Testis (tissue), 5 donors: ENCODE measurements at places on chromosomes 7 and 10.

GRCh38 chr10:79250259-79250658 is 97.0 kb upstream of the PPIF start:
- DNase-seq: no peak
- H3K36me3 ChIP-seq: no peaks in the 10 kb centered on the region

DNA sequence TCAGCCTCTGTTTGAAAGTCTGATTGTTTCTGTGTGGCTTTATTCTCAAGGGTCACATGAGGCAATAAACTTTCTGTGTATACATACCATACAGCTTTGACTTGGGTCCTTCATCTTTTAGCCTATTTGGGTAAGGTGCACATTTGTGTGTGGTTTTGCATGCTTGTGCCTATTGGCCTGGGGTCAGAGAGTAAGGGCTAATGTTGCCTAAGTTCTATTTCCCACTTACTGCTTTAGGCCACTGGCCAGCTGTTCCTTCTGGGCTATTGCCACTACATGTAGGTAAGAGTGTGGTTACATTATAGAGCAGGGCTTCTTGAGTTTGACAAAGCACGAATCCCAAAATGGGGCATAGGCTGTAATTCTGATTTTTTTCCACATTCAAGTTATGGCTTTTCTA is 21.8 kb downstream of the BBIP1 start:
- no peak for DNase-seq
- no peak overlapping the region for H3K27ac ChIP-seq
- no peaks in the 10 kb centered on the region for H3K36me3 ChIP-seq
- H3K27me3 ChIP-seq: no peaks in the 10 kb centered on the region
- no peak overlapping the region for H3K4me3 ChIP-seq

DNA sequence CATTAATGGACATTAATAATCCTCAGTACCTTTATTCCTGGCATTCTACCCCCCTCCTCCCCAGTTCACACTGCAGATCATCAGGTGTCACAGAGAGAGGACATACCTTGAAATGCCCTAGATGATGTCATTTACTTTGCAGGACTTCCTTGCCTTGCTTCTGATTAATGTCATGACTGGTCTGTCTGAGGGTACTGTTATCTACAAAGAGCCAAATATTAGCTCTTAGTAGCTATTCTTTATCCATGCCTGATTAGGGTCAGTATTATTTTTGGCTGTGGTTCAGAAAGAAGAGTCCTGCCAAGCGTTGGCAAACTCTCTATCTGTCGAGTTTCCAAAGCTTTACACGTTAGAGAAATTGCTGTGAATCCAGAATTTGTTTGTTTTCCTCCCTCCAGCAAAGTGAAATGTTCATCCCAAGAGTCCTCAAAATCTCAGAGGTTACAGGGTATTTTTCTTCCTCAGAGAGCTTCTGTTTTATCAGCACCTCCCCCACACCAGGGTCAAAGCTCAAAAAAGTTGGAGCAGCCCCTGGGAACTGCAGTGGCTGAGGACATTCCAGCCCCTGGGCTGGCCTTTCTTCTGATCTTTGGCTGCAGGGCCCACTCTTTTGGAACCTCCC is 12.6 kb downstream of the SCD start:
- no peak overlapping the region for H3K4me3 ChIP-seq
- H3K27me3 ChIP-seq: no peaks in the 10 kb centered on the region
- no peaks in the 10 kb centered on the region for H3K36me3 ChIP-seq
- peaks cover 44% of the 10 kb centered on the region for H3K4me1 ChIP-seq
- no peak overlapping the region for H3K27ac ChIP-seq

DNA sequence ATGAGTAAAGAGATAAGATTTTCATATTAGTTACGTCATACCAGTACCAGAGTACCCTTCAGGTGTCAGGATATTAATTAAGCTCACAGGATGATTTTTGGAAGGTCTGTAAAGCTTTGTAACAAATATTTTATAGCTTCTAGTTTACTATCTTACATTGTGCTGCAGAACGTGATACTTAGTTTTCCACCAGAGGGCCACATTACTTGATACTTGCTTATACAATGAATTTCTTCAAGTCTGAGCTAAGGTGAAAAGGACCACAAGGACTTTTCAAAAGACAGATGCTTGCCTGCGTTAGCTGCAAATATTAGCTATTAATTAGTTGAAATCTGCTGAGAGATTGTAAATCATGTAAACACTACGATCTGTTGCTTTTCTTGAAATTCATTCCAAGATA is 12.2 kb downstream of the FOXP2 start:
- DNase-seq: no peak
- H3K27me3 ChIP-seq: no peaks in the 10 kb centered on the region
- H3K4me1 ChIP-seq: no peaks in the 10 kb centered on the region
- no peak overlapping the region for H3K4me3 ChIP-seq
- no peaks in the 10 kb centered on the region for H3K36me3 ChIP-seq

DNA sequence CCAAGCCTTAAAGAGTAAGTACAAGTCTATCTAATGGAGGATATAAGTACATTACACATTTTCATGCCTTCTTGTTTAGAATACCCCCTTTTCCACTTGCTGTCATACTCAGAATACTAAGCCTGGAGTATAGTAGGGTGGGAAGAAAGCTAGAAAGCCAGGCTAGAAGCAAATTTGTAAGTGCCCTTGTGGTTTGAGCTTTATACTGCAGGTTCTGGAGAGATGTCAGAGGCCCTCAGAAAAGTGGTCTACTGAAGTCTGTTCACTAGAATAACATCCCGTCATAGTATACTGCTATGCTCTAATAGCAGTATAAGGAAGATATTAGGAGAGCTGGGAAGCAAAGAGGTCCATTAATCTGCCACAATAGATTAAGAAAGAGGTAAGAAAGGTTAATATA is 62.7 kb downstream of the HPSE2 start:
- no peak overlapping the region for H3K4me3 ChIP-seq
- H3K36me3 ChIP-seq: no peaks in the 10 kb centered on the region
- no peak overlapping the region for H3K27ac ChIP-seq
- H3K4me1 ChIP-seq: no peaks in the 10 kb centered on the region

DNA sequence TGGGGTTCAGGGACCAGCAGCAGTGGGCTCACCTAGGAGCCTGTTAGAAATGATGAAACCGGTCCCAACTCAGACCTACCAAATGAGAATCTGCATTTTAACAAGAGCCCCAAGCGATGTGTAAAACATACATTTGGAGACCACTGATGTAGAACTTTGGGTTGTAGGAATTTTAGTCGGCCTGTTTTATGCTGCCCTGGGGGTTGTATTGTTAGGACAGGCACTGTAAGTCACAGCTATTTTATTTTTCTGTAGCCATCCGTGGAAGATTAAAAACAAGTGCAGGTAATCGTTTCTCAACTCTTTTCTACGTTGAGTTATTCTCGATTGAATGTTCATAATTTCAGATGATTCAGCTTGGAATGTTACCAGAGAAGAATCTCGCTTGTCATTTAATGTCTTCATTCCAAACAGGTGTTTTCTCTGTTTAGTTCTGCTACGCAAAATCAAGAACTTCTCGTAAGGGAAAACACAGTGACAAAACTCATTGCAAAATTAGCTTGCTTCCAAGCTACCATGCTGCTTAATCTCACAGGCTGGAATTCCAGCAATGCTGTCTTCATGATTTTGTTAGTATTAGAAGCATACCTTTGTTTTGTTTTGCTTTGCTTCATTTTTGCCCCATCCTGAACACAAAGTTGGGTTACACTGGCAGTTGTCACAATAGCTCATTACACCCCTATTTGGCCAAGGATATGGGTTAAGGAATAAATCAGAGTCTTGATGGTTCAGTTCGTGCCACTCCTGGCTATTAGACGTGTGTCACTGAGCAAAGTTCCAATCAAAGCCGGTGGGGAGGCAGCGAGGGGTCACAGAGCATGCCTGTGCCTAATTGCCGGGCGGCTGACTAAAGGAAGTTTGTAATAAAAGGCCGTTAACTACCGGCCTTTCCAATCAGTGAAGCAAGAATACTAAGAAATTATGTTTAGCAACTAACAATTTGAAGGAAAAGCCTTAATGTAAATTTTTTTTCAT is 676.9 kb downstream of the GATA3 start:
- no peaks in the 10 kb centered on the region for H3K27me3 ChIP-seq
- H3K27ac ChIP-seq: no peak overlapping the region
- H3K36me3 ChIP-seq: no peaks in the 10 kb centered on the region
- no peak for DNase-seq

DNA sequence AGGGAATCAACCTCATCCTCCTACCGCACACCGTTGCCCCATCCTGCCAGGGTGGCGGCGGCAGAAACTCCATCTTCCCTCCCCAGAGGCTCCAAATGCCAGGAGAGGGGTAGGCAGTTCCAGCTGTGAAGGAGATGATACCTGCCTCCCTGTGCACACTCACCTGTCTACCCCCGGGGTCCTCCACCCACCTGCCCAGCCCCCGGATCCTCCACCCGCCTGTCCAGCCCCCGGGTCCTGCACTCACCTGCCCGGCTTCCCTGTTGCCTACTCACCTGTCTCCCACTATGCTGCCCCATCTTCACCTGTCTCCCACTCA is 13.4 kb upstream of the DNAAF5 start:
- H3K27me3 ChIP-seq: no peaks in the 10 kb centered on the region
- no peak for DNase-seq
- H3K36me3 ChIP-seq: no peaks in the 10 kb centered on the region
- H3K4me1 ChIP-seq: peaks cover 8% of the 10 kb centered on the region

DNA sequence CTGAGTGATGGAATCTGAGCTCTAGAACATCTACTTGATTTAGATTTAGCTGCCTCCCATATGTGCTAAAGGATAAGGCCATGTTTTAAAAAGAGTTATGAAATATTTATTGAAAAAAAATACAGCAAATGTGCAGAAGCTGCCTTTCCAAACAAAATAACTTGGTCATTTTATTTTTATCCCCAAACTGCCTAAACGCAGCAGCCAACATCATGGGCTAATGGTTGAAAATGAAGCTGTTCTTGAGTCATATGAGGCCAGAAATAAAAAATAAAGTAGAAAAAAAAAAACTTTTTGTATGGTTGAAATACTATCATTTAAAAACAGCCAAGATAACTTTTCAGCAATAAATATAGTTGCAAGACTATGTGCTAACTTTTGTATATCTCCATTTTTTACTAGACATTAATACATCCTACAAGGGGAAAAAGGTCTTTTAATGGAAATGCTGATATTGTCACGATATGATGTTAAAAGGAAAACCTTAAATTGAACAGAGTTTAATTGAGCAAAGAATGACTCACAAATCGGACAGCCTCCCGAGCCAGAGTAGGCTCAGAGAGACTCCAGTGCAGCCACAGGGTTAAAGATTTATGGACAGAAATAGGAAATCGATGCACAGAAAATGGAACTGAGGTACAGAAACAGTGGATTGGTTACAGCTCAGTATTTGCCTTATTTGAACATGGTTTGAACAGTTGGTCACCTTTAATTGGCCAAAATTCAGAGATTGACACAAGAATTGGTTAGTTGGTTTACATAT is 305.8 kb downstream of the MDFIC start:
- no peak overlapping the region for H3K4me3 ChIP-seq
- no peak for DNase-seq
- H3K4me1 ChIP-seq: no peaks in the 10 kb centered on the region

DNA sequence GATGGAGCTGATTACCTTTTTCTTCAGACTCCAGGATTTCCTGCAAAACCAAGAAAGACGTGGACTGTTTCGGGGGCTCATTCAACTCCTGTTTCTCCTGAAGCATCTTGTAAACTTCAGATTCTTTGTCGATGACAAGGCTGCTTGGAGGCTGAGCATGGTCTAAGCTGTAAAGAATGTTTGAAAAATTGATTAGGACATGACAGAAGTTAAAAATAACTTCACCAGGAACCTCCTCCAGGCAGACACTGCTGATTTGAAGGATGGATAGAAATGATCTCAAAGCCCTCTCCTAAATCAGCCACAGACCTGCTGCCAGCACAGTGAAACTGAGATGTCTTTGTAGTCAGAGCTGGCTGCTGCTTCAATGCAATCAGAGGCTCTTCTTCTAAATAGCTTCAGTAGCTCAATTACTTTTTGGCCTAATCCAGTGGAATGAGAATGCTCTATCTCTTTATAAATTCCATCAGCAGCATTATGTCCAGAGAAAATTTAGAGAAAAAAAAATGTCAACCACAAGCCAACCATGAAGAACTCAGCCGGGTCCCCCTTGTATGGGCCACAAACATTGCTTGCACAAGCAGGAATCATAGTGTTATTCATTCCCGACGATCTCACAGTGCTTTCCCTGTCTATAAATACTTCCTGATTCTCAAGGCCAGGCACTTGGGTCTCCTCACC is 43.5 kb downstream of the PDLIM1 start:
- H3K4me1 ChIP-seq: peaks cover 7% of the 10 kb centered on the region
- no peaks in the 10 kb centered on the region for H3K27me3 ChIP-seq
- H3K4me3 ChIP-seq: no peak overlapping the region
- H3K27ac ChIP-seq: no peak overlapping the region
- H3K36me3 ChIP-seq: no peaks in the 10 kb centered on the region

DNA sequence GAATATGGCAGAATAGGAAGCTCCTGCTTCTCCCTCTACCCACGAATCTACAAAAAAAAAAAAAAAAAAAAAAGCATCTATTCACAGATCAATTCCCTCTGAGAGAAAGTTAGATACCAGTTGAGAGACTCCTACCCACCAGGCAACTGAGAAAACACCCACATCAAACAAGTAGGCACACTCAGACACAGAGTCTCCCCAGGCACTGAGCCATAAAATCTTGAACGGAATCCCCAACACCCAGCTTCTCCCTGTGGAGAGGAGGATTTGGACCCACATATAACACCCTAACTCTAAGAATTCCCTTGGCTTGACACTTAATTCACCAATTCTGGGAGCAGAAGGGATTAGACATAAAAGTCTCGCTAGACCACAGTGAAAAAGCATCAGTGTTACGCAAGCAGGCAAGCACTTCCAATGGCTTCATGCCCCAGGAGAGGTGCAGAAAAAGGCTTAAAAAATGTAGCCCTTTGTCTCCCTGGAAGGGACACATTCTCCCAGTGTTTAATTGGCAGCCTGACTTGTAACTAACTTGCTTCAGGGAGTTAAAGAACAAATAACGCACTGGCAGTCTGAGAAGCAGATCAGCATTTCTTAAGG is 192.2 kb downstream of the ELAPOR2 start:
- H3K27me3 ChIP-seq: no peaks in the 10 kb centered on the region
- no peak for DNase-seq
- H3K4me3 ChIP-seq: no peak overlapping the region
- no peak overlapping the region for H3K27ac ChIP-seq
- H3K36me3 ChIP-seq: no peaks in the 10 kb centered on the region

- no peaks in the 10 kb centered on the region for H3K4me1 ChIP-seq
- H3K27ac ChIP-seq: no peak overlapping the region
- no peaks in the 10 kb centered on the region for H3K27me3 ChIP-seq
- no peaks in the 10 kb centered on the region for H3K36me3 ChIP-seq
- H3K4me3 ChIP-seq: no peak overlapping the region
- no peak for DNase-seq
Measured at GRCh38 chr10:24645022-24645421, 78.7 kb downstream of the ARHGAP21 start.
